AG04450 (cell line): ENCODE measurements at places on chromosomes 2 and 18. TPM values are rescaled to one million over a fixed set of nuclear protein-coding genes. Genes with fewer than 3 reads are reported as not detected.

GRCh38 chr2:101064868-101065549, 62.9 kb downstream of the RPL31 start:
- DNase-seq = no peak

DNA sequence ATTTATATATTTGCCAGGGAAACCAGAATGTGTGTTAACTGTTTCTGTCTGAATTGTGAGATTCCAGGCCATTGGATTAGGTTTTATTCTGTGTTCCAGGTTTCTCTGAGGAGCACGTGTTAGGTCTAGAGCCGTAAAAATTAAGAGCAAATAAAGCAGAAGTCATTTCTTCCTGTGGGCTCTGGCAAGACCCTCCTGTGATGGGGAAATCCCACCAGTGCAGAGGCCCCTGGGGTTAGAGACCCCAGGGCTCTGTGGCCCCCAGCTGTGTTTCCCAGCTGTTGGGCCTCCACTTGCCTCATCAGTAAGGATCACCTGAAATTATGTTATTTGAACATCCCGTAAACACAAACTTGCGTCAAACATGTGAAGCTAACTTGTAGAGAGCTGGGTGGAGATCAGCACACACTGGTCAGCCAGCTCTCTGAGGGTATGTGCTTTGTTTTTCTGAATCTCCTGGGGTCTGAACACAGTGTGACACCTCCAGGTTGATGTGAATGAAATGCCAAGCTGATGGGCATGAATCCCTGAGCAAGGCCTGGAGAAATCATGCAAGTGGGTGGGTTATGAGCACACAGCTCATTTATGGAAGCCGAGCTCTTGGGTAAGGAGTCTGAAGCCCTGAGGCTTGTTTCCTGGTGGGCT, 50.3 kb downstream of the HK2 start:
- DNase-seq = no peak

- DNase-seq = no peak
Measured at GRCh38 chr2:183490914-183491313, 366.7 kb downstream of the NUP35 start.

DNA sequence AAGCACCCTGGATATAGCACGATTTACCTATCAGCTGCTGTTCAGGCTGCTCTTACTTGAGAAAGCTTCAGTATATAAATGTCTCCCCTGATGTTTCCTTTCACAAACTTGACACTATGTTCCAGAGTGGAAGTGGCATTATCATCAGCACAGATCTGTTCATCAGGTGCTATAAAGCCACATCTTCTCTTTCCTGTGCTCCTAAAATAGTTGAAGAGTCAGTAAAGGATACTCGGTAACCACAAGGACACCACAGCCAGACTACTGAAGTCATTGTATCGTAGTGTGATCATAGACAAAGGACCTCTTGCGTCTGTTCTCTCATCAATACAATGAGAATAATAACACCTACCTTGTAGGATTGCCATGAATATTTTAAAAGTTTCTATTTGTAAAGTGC, 841.0 kb upstream of the CELF4 start:
- DNase-seq = no peak

- DNase-seq = no peak
Measured at GRCh38 chr2:58649756-58650155, 408.6 kb upstream of the FANCL start.

DNA sequence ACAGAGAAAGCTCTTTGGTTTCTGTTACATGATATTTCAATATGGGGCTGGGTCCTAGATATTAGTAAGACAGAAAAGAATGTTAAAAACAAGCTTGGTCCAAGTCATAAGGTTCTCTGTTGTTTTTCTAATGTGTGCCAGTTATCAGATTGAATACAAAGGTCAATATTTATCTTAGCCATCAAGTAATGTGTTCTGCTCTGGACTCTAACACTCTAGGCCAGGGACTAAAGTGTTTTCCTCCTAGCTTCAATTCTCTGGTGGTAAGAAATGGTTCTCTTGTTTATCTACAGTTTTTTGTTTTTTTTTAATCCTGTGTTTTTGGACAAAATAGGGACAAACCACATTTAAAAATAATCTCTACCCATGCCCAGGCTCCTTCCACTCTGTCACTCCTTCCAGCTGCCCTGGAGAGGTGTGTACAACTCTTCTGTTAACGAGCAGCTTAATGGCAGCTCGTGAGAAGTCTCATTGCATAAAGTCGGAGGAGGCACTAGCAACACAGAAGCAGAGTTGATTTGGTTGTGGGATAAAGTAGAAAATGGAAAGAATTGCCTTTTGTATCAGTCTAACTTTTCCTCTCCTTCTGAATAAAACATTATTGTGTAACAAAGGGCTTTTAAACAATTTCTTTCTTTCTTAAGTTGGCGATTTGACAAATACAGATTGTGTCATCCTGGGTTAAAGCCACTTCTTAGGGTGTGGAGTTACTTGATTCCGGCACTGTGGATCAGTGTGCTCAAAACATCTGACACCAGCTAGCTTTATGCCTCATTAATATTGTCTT, 8.0 kb upstream of the SESTD1 start:
- no peak for DNase-seq

GRCh38 chr2:225487878-225488416, 88.4 kb downstream of the NYAP2 start:
- DNase-seq = no peak

DNA sequence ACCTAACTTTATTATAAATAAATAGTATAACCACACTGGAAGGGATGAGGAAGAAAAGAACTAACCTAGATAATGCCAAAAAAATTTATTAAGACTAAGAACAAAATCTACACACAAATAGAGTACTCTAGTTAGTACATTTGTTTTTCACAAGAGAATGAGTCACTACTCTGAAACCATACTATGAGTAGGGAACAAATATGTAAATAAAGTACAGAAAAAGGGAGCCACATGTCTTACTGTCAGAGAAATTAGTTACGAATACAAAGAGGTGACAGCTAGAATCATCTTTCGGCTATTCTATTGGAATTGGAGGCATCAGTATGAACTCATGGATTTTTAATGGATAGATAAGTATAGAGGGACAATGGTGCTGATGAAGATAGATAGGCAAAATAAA, 150.5 kb downstream of the COPS8 start:
- DNase-seq = no peak

DNA sequence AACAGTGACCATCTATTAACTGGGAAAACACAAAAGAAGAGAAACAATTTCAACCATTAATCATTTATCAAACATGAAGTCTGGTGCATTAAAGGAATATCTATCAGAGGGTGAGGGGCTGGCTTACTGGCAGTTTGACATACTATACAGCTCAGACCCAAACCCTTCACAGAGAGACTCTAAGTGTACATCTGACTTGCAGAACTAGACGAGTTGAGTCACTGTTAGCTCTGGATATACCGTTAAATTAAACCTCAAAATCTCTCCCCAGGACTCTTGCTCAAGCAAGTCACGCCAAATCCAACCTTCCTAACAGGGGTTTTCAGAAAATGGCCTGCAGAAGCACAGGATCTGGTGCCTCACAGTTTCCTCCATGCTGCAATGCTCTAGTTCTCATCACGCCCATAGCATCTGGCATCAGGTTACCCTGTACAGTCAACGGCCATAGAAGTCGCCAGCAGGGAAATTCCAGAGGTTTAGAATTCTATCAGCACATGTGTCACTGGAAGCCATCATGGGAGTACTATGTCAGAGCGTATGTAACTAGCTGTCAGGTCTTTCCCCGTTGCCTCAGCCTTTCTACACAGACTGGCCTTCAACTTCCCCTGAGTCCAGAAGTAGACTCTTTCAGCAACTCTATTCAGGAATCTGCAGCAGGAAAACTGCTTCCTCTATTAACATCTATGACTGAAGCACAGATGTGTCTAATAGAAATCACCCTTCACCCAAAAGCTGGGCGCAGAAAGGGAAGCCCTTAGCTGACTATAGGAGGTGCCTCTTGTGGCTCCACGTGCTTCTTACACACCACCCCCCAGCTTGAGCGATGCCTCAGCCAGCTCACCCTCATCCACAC, 9.3 kb downstream of the TGOLN2 start:
- DNase-seq = no peak

DNA sequence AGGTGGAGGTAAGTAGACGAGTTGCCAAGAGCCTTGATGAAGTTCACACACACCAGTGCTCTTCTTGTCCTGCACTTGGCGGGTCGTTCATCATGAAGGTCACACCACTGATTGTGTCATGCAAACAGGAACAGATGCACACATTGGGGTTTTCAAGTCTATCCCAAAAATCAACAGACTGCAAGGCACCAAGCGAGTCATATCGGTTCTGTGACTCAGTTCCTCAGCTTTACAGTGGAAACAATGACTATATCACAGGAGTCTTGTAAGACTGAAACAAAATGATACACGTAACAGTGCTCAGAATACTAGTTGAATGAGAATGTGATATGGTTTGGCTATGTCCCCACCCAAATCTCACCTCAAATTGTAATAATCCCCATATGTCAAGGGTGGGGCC, 526.9 kb upstream of the ID2 start:
- no peak for DNase-seq

- DNase-seq = no peak
Measured at GRCh38 chr2:101151859-101152271, 683 bp upstream of the TBC1D8 start.

- DNase-seq = no peak
Measured at GRCh38 chr18:75071484-75071785, 137.5 kb downstream of the PTGR3 start.

DNA sequence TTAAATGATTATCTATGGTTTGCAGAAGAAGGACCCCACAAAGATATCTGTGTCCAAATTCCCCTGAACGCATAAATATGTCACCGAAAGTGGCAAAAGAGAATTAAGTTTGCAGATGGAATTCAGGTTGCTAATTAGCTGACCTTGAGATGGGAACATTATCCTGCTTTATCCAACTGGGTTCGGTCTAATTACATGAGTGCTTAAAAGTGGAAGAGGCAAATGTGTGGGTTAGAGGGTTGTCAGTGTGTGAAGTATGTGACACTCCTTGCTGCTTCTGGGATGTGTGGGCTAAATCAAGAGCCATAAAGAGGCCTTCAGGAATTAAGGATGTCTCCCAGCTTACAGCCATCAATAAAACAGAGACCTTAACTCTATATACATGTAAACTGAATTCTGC, 53.5 kb downstream of the CDH19 start:
- no peak for DNase-seq

- no peak for DNase-seq
Measured at GRCh38 chr2:99338029-99338585, 918 bp downstream of the EIF5B start.

DNA sequence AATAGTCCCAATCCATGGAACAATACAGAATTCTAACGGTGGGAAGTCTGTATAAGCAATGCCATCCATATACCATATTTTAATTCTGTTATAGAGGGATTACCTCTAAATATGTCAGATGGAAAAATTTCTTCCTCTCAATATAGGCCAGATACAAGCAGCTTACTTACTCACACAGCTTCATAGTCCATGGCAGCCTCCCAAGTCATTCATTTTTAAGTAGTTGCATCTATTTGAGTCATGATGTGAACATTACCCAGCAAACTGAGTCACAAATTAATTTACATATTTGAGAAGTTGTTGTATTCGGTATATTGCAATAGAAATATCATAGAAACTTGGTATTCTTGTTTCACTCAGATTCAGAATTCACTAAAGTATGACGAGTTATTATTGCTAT, 20.3 kb downstream of the TBR1 start:
- DNase-seq = peak; percentile 26

The GAL3ST2 gene
- not detected in 2 replicates for polyA plus RNA-seq

The CDK5R2 gene
- polyA plus RNA-seq = 0.04 and 0.05 TPM in 2 replicates

The MAL gene
- not detected in 2 replicates for polyA plus RNA-seq

The POTEE gene
- polyA plus RNA-seq = 0.04 TPM in 1 of 2 replicates, not detected in the other

The GNLY gene
- not detected in 2 replicates for polyA plus RNA-seq

The CKAP2L gene
- 2.9 and 4.4 TPM in 2 replicates for polyA plus RNA-seq

The PAX3 gene
- not detected in 2 replicates for polyA plus RNA-seq

The PROKR1 gene
- polyA plus RNA-seq = not detected in 2 replicates

The SRD5A2 gene
- not detected in 2 replicates for polyA plus RNA-seq

The PDCD1 gene
- not detected in 2 replicates for polyA plus RNA-seq

The KCNF1 gene
- 1.0 and 1.1 TPM in 2 replicates for polyA plus RNA-seq
